ENCODE measurements at places on chromosomes 1 and 21.

- DNase-seq: no peak
Measured at GRCh38 chr1:241950390-241950789, 7.2 kb upstream of the BECN2 start.

DNA sequence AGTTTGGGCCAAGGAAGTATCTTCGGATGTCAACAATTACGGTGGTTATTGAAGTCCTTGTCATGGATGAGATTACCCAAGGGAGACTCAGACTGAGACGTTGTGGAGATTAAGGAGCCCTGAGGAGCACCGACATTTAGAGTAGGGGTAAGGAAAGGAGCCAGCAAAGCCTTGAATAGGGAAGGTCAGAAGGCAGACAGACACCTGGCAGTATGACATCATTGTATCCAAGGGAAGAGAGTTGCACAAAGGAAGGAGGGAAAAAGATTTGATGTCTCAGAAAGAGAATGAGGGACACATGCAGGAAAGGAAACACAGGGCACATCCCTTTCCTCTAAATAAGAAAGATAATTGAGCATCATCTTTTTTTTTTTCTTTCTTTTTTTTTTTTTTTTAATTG is 11.7 kb downstream of the LAMC2 start:
- no peak for DNase-seq

- DNase-seq: no peak
Measured at GRCh38 chr1:94901841-94902240, 25.1 kb downstream of the CNN3 start.

DNA sequence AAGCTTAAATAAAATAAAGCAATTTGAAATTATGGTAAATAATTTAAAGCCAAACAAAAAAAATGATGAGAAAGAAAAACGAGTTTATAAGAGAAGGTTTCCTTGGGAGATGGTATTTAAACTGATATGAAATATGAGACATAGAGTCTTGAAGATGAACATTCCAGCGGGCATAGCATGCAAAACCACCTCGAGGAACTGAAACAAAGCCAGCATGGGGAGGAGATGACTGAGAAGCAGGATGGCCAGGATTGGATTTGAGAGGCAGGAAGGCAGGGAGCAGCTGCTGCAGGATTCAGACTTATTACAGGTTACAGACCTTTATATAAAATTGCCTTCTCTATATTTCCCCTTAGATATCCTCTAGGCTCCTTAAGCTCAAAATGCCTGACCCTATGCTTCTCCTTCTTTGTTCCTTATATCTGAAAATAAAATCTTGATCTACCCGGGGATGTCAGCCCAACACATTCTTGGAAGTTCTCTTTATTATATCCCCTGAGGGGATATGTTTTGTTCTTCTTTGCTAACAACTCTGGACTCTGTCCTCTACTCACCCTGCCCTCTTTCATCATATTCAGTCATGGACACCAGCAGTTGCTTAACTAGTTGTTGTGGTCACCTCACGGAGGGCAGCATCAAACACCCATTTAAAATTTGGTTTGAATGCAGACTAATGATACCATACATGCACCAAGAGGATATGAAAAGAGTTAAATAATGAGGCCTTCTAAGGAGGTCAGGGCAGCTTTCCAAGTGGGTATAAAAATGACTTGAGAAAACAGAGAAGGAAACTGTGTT is 719.1 kb upstream of the B3GALT2 start:
- no peak for DNase-seq

DNA sequence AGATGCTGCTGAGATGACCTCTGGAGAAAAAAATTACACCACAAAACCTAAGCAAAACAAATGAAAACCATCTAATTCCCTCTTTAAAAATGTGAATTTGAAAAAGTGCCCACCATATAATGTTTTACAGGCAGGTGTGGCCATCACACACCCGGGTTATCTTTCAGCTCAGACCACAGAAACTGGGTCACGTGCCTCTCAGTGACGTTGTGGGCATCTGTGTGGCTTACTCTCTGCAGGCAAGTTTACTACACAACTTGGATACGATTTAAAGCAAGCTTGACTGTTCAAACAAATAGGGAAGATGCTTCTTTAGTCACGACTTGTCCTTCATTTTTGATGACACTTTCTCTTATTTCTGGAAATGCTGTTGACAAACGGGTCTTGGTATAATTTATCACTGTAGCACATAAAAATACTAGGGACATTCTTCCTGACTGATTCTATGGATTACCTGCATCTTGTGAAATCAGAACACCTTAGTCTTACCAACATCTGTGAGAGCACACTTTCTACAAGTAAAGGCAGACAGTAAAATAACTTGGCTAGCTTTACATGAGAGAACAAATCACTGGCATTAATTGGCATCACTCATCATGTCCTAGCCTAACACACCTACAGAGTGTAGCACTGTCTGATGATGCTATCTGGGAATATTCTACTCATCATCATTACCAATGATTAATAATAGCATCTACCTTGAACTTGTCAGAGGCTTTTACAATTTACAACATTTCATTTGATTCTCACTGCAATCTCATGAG is 89.3 kb upstream of the EDEM3 start:
- DNase-seq: no peak

DNA sequence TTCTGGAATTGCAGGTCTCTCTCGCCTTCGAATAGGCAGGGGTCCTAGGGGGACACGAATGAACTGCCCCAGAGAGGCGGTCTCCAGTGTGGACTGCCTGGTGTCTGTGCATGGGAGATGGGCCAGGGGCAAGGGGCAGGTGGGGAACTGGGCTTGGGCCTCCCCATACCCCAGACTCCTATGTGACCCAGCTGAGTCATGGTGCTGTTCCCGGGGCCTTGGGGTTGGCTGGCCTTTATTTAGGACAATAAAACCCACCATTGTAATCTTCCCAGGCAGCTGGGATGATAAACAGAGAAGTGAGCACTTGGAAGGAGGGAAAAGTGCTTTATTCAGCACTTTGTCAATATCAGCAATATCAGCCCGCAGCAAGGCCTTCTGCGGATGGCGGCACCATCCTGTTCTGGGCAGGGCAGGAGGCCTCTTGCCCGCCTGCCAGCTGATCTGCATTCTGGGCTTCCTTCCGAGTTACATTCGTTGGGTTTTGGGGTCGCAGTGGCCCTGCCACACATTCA is 209.0 kb upstream of the TMEM51 start:
- no peak for DNase-seq

DNA sequence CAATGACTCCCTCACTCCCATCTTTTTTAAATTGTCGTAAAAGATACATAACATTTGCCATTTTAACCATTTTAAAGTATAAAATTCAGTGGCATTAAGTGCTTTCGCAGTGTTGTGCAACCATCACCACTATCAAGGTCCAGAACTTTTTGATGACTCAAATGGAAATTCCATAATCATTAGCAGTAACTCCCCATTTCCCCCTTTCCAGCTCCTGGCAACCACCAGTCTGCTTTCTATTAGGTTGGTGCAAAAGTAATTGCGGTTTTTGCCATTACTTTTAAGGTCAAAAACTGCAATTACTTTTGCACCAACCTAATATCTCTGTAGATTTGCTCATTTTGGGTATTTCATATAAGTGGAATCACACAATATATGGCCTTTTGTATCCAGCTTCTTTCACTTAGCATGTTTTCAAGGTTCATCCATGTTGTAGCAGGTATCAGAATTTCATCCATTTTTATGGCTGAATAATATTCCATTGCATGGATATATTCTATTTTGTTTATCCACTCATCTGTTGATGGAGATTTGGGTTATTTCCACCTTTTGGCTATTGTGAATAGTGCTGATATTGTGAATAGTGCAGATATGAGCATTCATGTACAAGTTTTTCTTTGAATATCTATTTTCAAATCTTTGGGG is 159.7 kb downstream of the HIVEP3 start:
- DNase-seq: no peak

DNA sequence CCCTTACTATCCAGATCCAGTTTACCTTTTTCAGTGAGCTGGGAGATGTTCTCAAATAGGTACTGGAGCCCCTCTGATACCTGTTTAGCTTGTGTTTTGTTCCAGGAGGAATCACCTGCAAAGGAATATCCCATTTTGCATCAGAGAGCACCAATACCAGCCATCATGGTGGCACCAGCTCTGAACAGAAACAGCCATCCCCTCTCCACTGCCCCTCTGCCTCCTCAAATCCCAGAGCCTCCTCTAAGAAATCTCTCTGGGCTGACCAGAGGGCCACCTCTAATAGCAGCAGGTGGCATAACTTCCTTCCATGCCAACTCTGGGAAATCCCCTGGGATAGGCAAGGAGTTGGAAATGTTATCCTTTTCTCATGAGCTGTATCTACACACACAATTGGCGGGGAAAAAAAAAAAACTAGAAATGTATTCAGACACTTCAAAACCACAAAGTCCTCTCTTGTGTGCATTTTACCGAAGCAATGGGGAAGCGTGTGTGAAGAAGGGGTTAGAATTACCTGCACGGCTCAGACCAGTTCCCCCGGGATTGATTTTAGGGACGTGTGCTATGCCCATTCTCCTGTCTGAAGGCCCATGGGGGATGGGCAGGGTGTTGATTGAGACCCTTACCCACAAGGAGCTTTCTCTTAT is 2.4 kb downstream of the PGLYRP4 start:
- DNase-seq: no peak

Measured in stimulated activated CD4-positive, alpha-beta T cell treated with anti-CD3 and anti-CD28 coated beads, Interleukin-4, amount 100 ng/mL, for 4 hours (primary cell).